ENCODE measurements at places on chromosomes 1 and 21.

GRCh38 chr1:62342270-62342669 is 23.0 kb upstream of the KANK4 start:
- no peak for DNase-seq

GRCh38 chr1:110674337-110675059 is at the start of gene KCNA3:
Gene KCNA3 (minus strand): TSS chr1:110674940. CDS start chr1:110674809, 131 bp downstream.
- no peak for DNase-seq

GRCh38 chr1:151853411-151853943 is at the start of gene THEM5:
Gene THEM5 (minus strand): TSS chr1:151853712. CDS start chr1:151853565, 147 bp downstream.
- DNase-seq: no peak

DNA sequence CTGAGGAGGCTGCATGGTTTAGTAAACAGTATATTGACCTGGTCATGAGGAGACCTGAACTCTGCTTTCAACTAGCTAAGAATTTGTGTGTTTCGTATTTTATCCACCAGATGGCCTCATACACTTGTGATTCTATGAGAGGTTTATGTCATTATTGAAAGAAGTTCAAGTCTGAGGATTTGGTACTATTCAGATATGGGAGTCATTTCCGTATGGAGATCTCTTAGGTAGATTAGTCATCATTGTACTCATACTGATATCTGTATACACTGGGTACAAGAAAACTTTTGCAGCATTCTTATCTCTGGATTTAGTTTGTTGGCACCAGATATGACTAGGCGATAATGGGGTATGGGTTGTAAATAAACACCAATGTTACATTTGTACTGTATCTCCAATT is 26.6 kb downstream of the ATF6 start:
- DNase-seq: no peak

DNA sequence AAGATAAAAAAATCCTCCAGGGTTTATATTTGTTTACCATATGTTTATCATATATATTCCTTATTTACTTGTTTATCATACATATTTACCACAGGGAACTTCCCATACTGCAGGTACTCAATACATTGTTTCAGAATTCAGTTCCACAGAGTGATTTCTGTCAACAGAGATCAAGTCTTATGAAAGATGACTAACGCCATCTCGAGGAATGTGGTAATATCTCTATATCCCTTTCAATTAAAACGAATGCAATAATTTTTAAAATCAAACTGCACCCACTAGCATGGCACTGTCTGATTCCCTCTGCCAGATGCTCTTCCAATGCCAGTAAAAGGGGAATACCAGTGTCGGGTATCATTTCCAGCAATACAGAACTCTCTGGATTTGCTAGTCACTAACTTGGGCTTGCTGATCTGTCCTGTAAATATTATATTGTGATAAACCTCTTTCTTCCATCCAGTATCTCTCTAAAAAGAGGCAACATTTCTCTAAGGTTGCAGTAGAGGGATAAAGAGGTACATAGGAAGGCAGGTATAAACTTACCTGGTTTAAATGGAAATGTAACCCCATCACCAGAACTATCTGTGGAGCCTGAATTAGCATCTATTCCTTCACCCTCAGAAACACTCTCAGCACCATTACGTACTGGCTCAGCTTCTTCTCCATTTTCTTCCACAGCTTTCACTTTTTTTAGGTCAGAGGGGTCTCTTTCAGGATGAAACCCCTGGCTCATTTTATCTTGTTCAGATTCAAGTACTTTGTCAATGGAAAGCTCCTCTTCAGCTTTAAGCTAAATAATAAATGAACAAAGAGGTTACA is 112.3 kb upstream of the HP1BP3 start:
- no peak for DNase-seq

- no peak for DNase-seq
Observed at GRCh38 chr1:98453066-98453465, 208.5 kb upstream of the SNX7 start.

GRCh38 chr21:43783098-43783700 is 6.2 kb upstream of the RRP1 start:
- DNase-seq: no peak

DNA sequence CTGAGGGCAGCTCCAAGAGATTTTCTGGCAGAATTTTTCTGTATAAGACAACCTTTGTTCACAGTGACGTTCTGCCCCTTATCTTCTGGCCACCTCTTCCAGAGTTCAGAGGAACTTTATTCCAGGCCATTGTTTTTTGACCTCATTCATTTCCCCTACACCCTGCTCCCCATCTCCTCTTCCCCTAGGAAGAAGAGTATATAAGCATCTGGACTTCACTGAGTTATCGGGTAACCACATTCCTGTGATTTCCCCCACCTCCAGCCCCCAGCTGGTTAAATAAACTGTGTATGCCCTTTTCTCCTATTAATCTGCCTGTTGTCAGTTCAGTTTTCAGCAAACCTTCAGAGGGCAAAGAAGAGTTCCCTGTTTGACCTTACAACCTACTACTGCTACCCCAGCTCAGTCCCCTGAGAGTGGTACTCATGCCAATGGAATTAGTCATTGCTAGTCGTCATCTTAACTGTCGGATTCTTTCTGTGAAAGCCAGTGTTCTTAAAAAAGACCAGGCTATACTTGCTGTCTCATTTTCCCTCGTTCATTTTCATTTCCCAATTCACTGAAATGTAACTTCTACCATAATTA is 14.3 kb upstream of the ALG14 start:
- DNase-seq: no peak

GRCh38 chr1:9833632-9834031 is 9.9 kb upstream of the CLSTN1 start:
- no peak for DNase-seq

GRCh38 chr1:62222321-62222720 is 27.7 kb downstream of the L1TD1 start:
- no peak for DNase-seq
